IMR-90 (cell line): ENCODE measurements at places on chromosomes 5 and 9.

- DNase-seq = peak; percentile 4
Observed at GRCh38 chr5:30279237-30279636, 914.2 kb upstream of the CDH6 start.

DNA sequence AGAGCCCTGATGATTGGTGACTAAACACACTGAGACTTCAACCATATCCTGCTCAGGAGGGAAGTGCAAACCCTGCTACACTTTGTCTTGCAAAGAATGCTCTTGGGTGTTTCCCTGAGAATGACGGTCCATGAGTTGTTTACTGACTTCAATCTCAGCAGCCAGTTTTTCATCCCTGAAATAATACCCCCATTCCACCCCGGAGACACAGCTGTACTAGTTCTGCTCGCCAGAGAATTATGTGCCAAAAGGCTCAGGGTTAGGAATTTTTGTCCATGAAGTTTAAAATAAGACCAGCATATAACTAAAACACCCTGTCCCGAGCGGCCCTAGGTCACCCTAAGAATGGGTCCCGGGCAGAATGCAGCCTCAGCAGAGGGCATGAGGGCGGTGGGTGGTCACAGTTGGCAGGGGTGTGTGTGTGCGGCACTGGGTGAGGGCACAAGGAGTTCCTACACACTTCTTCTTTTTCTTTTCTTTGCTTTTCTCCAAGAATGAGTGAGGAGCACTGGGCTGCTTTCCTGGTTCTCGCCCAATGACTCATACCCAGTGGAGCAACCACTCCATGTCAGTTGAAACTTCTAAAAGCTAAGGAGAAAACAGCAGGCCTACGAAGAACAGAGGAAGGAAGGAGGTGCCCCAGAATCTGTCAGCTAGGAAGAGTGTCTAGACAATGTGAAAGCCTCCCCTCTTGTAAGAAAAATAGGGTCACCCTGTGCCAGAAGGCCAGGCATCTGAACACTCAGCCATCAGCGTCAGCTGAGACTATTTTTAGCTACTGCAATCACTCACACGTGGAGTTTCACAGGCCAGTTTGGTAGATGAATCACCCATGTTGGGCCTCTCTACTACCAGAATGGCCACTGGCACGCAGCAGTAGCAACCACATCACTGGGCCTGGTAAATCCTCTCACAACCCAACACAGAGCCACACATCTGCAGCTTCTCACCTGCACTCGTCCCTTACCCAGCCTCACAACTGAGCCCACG, 105.9 kb downstream of the DPYSL3 start:
- peak; percentile 99 for DNase-seq

GRCh38 chr5:172064358-172064757, 57.9 kb upstream of the FBXW11 start:
- DNase-seq = no peak

- no peak for DNase-seq
Observed at GRCh38 chr5:41406424-41406823, 104.0 kb downstream of the PLCXD3 start.

DNA sequence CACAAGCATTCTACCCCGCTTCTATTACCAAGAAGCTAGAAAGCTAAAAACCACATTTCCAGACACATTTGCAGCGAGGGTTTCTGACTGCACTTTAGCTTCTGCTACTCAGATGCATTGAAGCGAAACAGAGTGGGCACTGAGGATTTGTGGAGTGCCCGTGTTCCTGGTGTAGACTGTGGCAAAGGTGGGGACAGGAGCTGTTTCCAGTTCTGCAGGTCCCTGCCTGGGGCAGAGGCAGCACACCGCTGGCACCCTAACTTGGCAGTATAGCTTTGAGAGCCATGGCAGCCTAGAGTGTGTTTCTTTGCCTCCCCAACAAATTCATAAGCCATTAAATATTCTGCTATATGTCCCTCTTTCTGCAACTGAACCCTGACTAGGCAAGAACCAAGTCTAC, 108.6 kb upstream of the SPOCK1 start:
- no peak for DNase-seq
